ENCODE measurements at places on chromosomes 1 and 21. TPM values are rescaled to one million over a fixed set of nuclear protein-coding genes. Genes with fewer than 3 reads are reported as not detected.

DNA sequence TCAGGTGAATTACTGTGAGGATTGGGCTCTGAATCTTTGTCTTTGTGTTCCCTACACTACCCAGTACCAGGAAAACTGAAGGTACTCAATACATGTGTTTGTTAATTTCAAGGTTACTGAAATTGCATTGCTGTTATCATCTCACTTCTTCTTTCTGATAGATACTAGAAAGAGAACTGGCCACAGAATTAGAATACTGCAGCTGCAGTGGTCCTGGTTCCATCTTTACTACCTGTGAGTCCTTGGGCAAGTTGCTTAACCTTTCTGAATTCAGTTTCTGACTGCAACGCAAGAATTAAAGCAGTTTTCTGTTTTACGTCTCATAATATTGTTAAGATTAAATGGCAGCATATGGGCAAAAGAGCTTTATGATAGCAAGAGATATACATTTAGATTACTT, 263.5 kb downstream of the LMO4 start:
- no peak for DNase-seq
- H3K4me3 ChIP-seq, result no peak overlapping the region
- H3K27ac ChIP-seq, result no peak overlapping the region

GRCh38 chr1:82978461-82979324, 1020.2 kb downstream of the TTLL7 start:
- H3K27ac ChIP-seq, result no peak overlapping the region
- no peaks in the 10 kb centered on the region for H3K27me3 ChIP-seq
- no peaks in the 10 kb centered on the region for H3K36me3 ChIP-seq
- H3K4me3 ChIP-seq, result no peak overlapping the region
- DNase-seq, result no peak
- H3K4me1 ChIP-seq, result peaks cover 3% of the 10 kb centered on the region

GRCh38 chr1:72937905-72938304, 655.6 kb upstream of the NEGR1 start:
- H3K36me3 ChIP-seq, result no peaks in the 10 kb centered on the region
- no peak overlapping the region for H3K4me3 ChIP-seq
- no peak for DNase-seq
- H3K4me1 ChIP-seq, result no peaks in the 10 kb centered on the region
- no peaks in the 10 kb centered on the region for H3K27me3 ChIP-seq
- H3K27ac ChIP-seq, result no peak overlapping the region

GRCh38 chr1:7256526-7256925, 471.3 kb downstream of the CAMTA1 start:
- no peak overlapping the region for H3K4me3 ChIP-seq
- no peaks in the 10 kb centered on the region for H3K4me1 ChIP-seq
- no peaks in the 10 kb centered on the region for H3K36me3 ChIP-seq
- DNase-seq, result no peak

- no peaks in the 10 kb centered on the region for H3K36me3 ChIP-seq
- H3K27ac ChIP-seq, result no peak overlapping the region
- no peaks in the 10 kb centered on the region for H3K4me1 ChIP-seq
These were observed 1042.6 kb downstream of the PLA2G4A start for GRCh38 chr1:187871177-187871845.

DNA sequence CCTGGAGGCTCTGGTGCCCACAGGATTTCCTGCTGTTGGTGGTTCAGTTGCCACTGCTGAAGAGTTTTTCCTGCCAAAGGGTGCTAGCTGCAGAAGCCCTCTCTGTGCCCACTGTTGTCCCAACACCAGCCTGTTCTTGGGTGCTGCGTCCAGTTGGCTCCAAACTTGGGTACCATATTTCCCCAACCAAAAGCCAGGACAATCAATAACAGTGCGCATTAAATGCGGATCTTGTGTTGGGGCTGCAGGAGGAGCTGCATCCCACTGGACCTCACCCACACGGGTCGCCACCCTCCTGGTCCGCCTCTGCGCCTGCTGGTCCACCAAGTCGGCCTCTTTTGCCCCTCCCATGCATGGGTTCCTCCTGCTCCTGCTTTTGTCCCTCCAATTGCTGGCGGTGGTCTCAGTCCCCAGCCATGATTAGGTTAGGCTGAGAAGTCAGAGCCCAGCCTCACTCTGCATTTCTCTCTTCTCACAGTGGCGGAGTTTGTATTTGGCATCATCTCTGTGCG, 9.8 kb downstream of the ABCG1 start:
- H3K27ac ChIP-seq, result no peak overlapping the region
- no peak for DNase-seq
- H3K36me3 ChIP-seq, result no peaks in the 10 kb centered on the region
- H3K27me3 ChIP-seq, result no peaks in the 10 kb centered on the region

- no peaks in the 10 kb centered on the region for H3K27me3 ChIP-seq
- no peaks in the 10 kb centered on the region for H3K36me3 ChIP-seq
- H3K4me1 ChIP-seq, result no peaks in the 10 kb centered on the region
- H3K4me3 ChIP-seq, result no peak overlapping the region
- DNase-seq, result no peak
- H3K27ac ChIP-seq, result no peak overlapping the region
These were observed 90.1 kb downstream of the ATP1B1 start for GRCh38 chr1:169196581-169196980.

- no peak for DNase-seq
- H3K4me1 ChIP-seq, result no peaks in the 10 kb centered on the region
- H3K4me3 ChIP-seq, result no peak overlapping the region
- H3K36me3 ChIP-seq, result peaks cover 17% of the 10 kb centered on the region
These were observed 70.0 kb downstream of the NVL start for GRCh38 chr1:224259986-224260385.

GRCh38 chr1:156860628-156861423, at the start of gene NTRK1:
Gene NTRK1 (plus strand): TSS chr1:156860865. CDS start chr1:156860935, 70 bp downstream.
- no peaks in the 10 kb centered on the region for H3K36me3 ChIP-seq
- no peaks in the 10 kb centered on the region for H3K27me3 ChIP-seq
- no peak for DNase-seq
- no peaks in the 10 kb centered on the region for H3K4me1 ChIP-seq

DNA sequence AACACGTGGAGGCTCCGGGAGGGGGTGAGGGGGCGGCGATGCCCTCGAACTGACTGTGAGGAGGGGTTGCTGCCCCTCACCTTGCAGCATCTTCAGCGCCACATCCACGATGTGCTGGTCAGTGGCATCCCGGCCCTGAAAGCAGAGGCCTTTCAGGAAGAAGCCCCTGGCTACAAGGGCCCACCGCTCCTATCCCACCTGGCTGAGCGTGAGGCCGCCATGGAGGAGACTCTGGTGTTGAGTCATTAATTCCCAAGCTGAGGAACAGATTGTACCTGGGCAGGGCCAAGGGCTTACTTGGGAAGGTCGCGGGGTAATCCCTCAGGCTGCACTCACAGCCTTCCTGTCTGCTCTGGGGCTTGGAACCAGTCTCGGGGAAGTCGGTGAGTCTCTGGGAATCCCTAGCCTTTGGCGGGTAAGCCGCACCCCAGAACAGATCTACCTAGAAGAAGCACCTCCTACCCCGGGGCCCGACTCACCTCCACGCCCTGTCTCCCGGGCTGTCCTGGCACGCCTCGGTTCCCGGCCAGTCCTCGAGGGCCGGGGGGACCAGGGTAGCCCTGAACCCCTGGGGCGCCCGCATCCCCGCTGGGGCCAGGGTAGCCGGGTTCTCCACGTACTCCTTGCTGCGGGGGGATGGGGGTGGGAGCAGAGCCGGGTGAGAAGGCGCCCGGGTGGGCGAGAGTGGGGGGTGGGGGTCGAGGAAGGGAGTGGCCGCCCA, 13.9 kb downstream of the COL9A2 start:
- no peaks in the 10 kb centered on the region for H3K36me3 ChIP-seq
- no peaks in the 10 kb centered on the region for H3K27me3 ChIP-seq
- no peak overlapping the region for H3K27ac ChIP-seq
- H3K4me3 ChIP-seq, result no peak overlapping the region
- no peak for DNase-seq
- peaks cover 6% of the 10 kb centered on the region for H3K4me1 ChIP-seq

DNA sequence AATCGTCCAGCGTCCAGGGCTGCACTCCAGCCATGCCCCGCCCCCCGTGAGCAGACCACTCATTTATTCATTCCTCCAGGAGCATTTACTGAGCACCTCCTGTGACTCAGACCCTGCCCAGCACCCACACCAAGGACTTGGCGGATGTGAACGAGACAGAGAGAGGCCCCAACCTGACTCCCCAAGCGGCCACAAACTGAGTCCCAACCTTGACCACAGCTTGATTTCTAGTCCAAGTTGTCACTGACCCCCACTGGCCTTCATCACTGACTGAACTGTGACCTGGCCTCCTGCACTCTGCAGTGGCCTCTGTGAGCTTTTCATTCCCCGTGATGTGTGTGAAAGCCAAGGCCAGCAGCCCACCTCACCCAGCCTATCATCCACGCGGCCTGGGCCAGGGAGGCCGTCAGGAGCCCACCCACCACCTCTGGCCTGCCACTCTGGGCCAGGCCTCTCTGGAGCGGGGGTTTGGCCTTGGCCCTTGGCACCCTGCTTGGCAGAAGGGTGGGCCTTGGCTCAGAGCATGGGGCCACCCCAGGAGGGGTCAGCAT, 19.3 kb upstream of the RUNX3 start:
- DNase-seq, result no peak
- no peaks in the 10 kb centered on the region for H3K36me3 ChIP-seq
- H3K27me3 ChIP-seq, result no peaks in the 10 kb centered on the region
- no peak overlapping the region for H3K4me3 ChIP-seq
- H3K27ac ChIP-seq, result no peak overlapping the region

GRCh38 chr1:185595835-185596667, 138.1 kb upstream of the HMCN1 start:
- H3K27me3 ChIP-seq, result no peaks in the 10 kb centered on the region
- no peaks in the 10 kb centered on the region for H3K36me3 ChIP-seq
- H3K4me1 ChIP-seq, result peaks cover 58% of the 10 kb centered on the region
- no peak overlapping the region for H3K27ac ChIP-seq
- DNase-seq, result peak; percentile 89
- no peak overlapping the region for H3K4me3 ChIP-seq

GRCh38 chr1:86218859-86219258, 62.3 kb upstream of the COL24A1 start:
- H3K27me3 ChIP-seq, result no peaks in the 10 kb centered on the region
- H3K4me1 ChIP-seq, result no peaks in the 10 kb centered on the region
- no peaks in the 10 kb centered on the region for H3K36me3 ChIP-seq
- no peak overlapping the region for H3K27ac ChIP-seq
- DNase-seq, result no peak

DNA sequence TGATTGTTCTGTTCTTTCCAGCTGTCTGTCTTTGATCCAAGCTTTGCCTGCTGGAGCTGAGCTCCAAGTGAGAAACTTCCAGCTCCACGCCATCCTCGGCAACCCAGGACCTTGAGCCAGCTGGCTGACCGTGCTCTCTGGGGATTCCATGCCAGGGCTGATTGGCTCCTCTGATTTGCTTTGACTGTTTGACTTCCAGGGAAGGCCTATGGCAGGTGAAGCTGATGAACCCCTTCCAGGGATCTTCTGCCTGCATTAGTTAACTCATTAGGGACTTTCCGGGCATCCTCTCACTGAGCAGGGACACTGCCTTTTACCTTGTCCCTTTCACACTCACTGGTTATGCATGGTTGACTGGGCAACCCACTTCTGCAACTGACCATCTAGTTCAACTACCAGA, 406.1 kb downstream of the RPS6KC1 start:
- H3K27ac ChIP-seq, result no peak overlapping the region
- no peaks in the 10 kb centered on the region for H3K36me3 ChIP-seq
- H3K4me1 ChIP-seq, result no peaks in the 10 kb centered on the region
- H3K4me3 ChIP-seq, result no peak overlapping the region

DNA sequence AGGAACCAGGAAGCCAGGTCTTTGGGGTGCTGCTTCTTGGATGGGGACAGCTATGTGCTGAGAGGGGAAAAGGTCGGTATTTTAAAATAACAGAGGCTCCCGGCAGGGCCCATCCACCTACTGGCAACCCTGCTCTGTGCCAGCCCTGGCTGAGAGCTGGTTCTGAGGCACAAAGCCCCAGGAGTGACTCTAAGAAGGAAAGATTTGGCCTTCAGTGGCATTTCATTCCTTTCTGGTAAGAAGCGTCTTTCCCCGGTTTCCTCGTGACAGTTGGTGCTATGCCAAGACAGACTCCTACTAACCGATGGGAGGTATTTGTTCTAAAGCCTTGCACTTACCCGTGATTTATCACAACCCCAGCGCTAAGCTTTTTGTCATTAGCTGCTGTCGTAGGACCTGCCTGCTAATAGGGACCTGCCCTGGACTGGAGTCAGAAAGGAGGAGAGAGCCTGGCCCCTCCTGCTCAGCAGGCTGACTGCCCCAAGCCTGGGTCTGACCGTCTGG, 123.1 kb upstream of the ADAR start:
- no peak overlapping the region for H3K27ac ChIP-seq
- H3K36me3 ChIP-seq, result peaks cover 12% of the 10 kb centered on the region
- H3K4me1 ChIP-seq, result peaks cover 8% of the 10 kb centered on the region
- H3K27me3 ChIP-seq, result no peaks in the 10 kb centered on the region
- H3K4me3 ChIP-seq, result no peak overlapping the region

DNA sequence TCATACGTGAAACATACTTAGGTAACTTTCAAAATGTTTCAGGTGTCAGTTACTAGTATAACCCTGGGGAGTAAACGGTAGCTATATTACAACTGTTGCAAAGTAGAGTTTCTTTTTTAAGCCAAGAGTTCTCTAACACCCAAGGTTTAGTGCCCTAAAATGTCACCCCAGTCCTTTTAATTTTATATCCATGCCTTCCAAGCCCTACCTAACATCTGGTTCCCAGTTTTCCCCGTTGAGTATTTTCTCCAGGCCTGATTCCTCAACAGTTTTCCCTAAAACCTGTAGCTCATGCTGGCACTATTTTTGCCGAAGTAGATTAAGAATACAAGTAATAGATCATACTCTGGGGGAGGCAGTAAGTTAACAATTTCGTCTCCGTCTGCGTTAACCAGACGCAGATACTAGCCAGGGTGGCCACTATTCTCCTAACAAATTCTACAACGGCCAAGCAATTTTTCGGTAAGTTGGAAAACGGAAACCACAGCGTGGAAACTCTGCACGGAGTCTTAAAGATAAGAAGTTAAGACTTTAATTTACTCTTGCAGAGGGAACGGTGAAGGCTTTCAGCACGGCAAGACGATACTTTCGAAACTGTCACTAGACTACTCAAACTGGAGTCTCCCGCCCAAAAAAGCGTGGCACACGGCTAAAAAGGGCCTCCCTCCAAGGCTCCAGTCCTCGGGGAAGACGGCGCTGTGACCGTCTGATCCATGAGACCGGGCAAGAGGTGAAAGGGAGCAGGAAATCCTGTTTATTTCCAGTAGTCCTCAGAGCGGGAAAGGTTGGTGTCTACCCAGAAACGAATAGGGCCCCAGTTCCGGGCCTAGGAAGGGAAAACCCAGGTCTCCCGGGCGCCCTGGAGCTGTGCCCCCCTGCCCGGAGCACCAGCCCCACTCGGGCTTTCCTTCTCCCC, 945 bp downstream of the SRSF4 start:
- no peaks in the 10 kb centered on the region for H3K27me3 ChIP-seq
- H3K4me3 ChIP-seq, result peak overlapping the region; percentile 89
- H3K36me3 ChIP-seq, result peaks cover 30% of the 10 kb centered on the region
- peak overlapping the region; percentile 85 for H3K27ac ChIP-seq

Gene FUBP1
- 214 TPM for total RNA-seq

Gene AK4
- 0.83 TPM for total RNA-seq

Gene TCHH
- not detected for total RNA-seq

Gene INSRR
- total RNA-seq, result not detected

Gene CYP4A11
- not detected for total RNA-seq

Measured in Karpas-422 (cell line).